Hepatocyte (in vitro differentiated cells): ENCODE measurements at places on chromosomes 7 and 10. TPM values are rescaled to one million over a fixed set of nuclear protein-coding genes. Genes with fewer than 3 reads are reported as not detected.

Gene CUTC
- 21.6 and 33.8 TPM in 2 replicates for total RNA-seq

- peaks cover 48% of the 10 kb centered on the region for H3K4me1 ChIP-seq
- H3K4me3 ChIP-seq, result no peak overlapping the region
- no peaks in the 10 kb centered on the region for H3K27me3 ChIP-seq
- peak overlapping the region; percentile 93 for H3K27ac ChIP-seq
Measured at GRCh38 chr10:100911472-100911871, 1.3 kb upstream of the SLF2 start.

DNA sequence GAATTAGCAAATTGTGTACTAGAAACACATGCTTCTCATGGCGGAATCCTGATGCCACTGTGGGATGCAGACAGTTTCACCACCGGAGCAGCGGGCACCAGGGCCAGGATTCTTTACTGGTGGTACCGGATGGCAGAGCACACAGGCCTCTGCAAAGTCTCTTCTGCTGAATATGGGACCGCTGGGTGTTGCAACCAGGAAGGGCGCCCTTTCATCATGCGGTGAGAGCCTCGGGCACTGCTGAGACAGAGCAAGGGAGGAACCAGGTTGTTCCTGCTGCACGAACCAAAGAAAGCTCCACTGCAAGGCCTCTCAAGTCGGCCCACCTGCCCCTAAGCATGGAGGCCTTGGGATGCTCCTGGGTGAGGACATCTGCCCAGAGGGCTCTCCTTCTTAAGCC, 57.0 kb upstream of the NMT2 start:
- no peaks in the 10 kb centered on the region for H3K27me3 ChIP-seq
- H3K36me3 ChIP-seq, result no peaks in the 10 kb centered on the region
- H3K4me1 ChIP-seq, result no peaks in the 10 kb centered on the region
- H3K27ac ChIP-seq, result no peak overlapping the region
- H3K4me3 ChIP-seq, result no peak overlapping the region
- DNase-seq, result no peak

Gene TNRC18
- 28.2 and 52.8 TPM in 2 replicates for total RNA-seq

Gene C1QL3
- total RNA-seq, result 0.52 and 0.53 TPM in 2 replicates

DNA sequence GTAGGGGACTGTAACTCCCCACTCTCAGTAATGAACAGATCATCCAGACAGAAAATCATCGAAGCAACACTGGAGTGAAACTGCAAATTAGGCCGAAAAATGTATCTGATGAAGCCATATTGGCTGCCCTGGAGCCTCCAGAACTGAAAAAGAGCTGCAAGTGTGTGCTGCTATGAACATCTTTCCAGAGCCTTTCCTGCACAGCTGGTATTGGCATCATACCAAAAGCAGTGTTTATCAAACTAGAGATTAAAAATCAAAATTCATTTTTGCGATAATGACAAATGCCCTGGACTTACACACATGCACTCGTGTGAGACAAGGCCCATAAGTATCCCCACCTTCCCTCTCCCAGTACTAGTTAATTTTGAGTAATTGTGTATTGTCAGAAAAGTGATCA, 6.8 kb upstream of the CLDN12 start:
- no peaks in the 10 kb centered on the region for H3K27me3 ChIP-seq
- no peak overlapping the region for H3K27ac ChIP-seq
- no peaks in the 10 kb centered on the region for H3K36me3 ChIP-seq
- DNase-seq, result no peak
- no peaks in the 10 kb centered on the region for H3K4me1 ChIP-seq

DNA sequence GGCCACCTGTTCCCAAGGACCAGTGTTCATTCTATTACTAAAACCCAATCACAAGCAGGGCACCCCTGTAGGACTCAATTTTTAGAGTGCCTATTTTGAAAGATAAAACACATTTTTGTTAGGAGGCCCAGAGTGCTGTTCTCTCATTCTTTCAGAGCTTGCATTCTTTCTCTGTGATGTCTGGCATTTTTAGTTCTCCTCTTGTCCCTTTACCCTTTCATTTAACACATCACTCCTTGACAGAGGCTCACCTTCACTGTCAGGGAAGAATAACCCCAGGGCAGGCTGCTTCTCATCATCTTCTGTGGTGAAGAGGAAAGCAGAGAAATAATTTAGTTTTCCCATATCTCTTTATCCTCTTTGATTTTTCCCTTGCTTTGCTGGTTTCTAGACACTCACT, 73.9 kb downstream of the CHRM2 start:
- no peaks in the 10 kb centered on the region for H3K36me3 ChIP-seq
- H3K4me3 ChIP-seq, result no peak overlapping the region
- H3K27me3 ChIP-seq, result no peaks in the 10 kb centered on the region
- peaks cover 9% of the 10 kb centered on the region for H3K4me1 ChIP-seq

DNA sequence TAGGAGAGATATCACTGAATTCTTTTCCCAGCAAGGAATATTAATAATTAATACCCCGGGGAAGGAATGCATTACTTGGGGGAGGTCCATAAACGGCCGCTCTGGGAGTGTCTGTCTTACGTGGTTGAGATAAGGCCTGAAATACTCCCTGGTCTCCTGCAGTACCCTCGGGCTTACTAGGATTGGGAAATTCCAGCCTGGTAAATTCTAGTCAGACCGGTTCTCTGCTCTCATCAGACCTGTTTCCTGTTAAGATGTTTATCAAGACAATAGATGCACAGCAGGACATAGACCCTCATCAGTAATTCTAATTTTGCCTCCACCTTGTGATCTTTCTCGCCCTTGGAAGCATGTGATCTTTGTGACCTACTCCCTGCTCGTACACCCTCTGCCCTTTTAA, 162.8 kb upstream of the KCND2 start:
- H3K36me3 ChIP-seq, result no peaks in the 10 kb centered on the region
- H3K27ac ChIP-seq, result no peak overlapping the region
- H3K4me1 ChIP-seq, result no peaks in the 10 kb centered on the region
- no peak for DNase-seq

- H3K4me3 ChIP-seq, result no peak overlapping the region
- no peaks in the 10 kb centered on the region for H3K27me3 ChIP-seq
- peak; percentile 69 for DNase-seq
Measured at GRCh38 chr7:1176891-1177373, 16.9 kb upstream of the ZFAND2A start.

Gene RGR
- not detected in 2 replicates for total RNA-seq

Gene PLAC9
- 11.4 and 14.8 TPM in 2 replicates for total RNA-seq

- no peaks in the 10 kb centered on the region for H3K27me3 ChIP-seq
- peak overlapping the region; percentile 96 for H3K4me3 ChIP-seq
- peak; percentile 79 for DNase-seq
- H3K36me3 ChIP-seq, result no peaks in the 10 kb centered on the region
- peak overlapping the region; percentile 96 for H3K27ac ChIP-seq
Measured at GRCh38 chr10:26696786-26697162, 727 bp upstream of the PDSS1 start.

- H3K27ac ChIP-seq, result no peak overlapping the region
- H3K4me1 ChIP-seq, result no peaks in the 10 kb centered on the region
- no peaks in the 10 kb centered on the region for H3K27me3 ChIP-seq
- no peaks in the 10 kb centered on the region for H3K36me3 ChIP-seq
- no peak overlapping the region for H3K4me3 ChIP-seq
- no peak for DNase-seq
Measured at GRCh38 chr10:71581376-71581775, 138.2 kb downstream of the C10orf105 start.

DNA sequence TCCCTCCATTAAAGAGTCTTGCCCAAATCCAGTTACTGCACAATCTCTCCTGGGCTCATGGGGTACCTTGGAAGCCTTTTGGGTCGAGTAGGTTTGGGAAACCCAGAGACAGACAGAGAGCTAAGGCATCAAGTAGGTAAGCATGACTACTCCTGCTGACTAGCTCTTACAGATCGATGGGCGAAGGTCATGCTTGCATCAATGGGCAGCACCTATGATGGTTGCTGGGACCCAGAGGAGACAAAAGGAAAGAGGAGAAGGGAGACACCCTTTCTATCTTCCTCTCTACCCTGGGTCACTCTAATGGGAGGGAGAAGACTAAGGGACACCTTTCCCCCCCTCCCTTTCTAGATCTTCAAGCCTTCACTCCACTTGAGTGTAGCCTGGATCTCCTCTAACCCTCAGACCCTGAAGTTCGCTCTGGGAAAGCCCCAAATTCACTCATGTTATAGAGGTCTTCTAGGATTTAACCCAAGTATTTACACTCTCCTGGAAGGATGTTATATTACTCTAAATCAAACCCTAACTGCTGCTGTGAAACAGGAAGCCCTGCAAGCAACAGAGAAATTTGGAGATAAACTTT, 31.6 kb upstream of the ZNF746 start:
- no peak for DNase-seq
- no peaks in the 10 kb centered on the region for H3K36me3 ChIP-seq

- no peak within 1 kb of the TSS for H3K4me3 ChIP-seq
- peaks cover 6% of the 10 kb centered on the region for H3K4me1 ChIP-seq
- H3K27ac ChIP-seq, result no peak within 1 kb of the TSS
- no peaks in the 10 kb centered on the region for H3K36me3 ChIP-seq
Measured at GRCh38 chr10:113751181-113751732, at the start of gene PLEKHS1. TSS of gene PLEKHS1 (plus strand) at chr10:113751682. CDS start at chr10:113755278, 3,596 bp downstream.

DNA sequence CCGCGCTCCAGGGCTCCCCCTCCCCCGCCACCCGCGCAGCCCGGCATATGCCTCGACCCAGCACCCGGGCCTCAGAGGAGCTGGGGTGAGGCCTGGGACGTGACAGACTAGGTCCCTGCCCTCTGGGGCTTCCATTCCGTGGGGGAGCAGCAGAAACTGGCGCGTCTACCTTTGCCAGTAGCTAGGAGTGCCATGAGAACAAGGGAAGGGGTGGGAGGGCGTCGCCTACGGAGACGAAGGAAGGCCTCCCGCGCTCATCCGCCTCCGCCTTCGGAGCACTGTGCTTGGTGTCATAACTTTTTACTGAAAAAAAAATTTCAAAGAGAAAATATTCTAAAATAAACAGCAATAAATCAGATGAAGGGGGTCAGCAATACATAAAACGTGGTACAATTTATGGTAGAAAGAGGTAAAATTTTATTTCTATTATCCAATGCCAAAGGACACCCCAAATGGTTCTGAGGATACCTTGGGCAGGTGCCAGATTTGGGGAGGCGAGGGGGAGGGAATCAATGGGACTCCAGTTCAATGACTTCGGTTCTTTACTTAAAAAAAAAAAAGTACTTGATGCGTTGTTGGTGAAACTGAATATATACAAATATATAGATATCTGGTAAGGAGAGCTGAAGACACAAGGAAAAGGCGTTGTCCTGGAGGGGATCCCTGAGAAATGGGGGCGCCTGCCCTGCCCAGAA, 35.1 kb upstream of the GRID1 start:
- peaks cover 18% of the 10 kb centered on the region for H3K4me1 ChIP-seq
- peaks cover 33% of the 10 kb centered on the region for H3K27me3 ChIP-seq
- peak; percentile 27 for DNase-seq
- H3K27ac ChIP-seq, result peak overlapping the region; percentile 89
- no peaks in the 10 kb centered on the region for H3K36me3 ChIP-seq
- H3K4me3 ChIP-seq, result peak overlapping the region; percentile 54

DNA sequence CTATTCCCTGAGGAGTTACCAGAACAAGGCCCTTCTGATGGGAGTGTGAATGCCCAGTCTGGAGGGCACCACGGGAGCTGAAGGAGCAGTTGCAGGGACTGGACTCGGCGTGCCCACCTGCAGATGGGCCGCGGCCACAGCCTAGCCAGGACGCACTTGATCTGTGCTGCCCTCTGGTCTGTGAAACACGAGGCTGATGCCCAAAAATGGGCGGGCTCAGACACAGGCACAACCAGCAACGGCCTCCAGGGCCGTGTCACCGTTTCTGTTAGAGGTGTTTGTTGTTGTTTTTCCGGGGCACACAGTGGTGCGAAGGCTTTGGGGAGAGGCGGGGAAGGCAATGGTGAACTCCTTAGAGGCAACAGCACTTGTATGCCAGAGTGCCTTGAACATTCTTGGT, 235.8 kb downstream of the DNAJB6 start:
- H3K27ac ChIP-seq, result no peak overlapping the region
- H3K27me3 ChIP-seq, result no peaks in the 10 kb centered on the region
- DNase-seq, result no peak
- H3K4me3 ChIP-seq, result no peak overlapping the region
- H3K4me1 ChIP-seq, result no peaks in the 10 kb centered on the region
- H3K36me3 ChIP-seq, result no peaks in the 10 kb centered on the region
